ENCODE measurements at places on chromosomes 13 and 19.

DNA sequence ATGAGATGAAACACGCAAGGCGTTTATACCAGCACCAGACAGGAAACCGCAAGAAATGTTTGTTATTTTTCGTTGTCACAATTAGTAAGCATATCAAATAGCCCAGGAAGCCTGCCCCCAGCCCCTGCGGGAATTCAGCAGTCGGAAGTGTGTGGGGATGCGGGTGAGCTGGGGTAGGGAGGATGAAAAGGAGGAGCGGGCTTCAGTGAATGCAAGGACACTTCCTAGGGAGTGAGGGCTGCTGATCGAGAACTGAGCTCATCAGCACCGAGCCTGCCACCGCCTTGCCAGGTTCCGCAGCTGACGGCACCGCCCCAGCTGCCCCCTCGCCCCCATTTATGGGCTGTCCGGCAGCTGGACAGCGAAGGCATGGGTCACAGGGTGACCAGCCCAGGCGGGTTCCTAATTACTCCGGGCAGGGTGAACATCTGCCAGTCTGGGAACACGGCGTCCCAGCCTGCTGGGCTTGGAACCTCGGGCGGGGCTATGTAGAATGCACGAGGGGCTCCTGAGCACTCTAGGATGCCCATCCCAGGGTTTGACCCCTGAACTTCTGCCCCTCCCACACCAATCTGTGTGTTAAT lies 1.6 kb upstream of the BEST2 start:
- DNase-seq, result no peak

- DNase-seq, result no peak
These were observed 2.9 kb downstream of the RBM26 start for GRCh38 chr13:79403113-79403512.

- no peak for DNase-seq
These were observed at the start of gene ZNF99 for GRCh38 chr19:22783651-22784410. TSS of gene ZNF99 (minus strand) at chr19:22784151. CDS start at chr19:22784016, 135 bp downstream.

GRCh38 chr13:43544631-43545030 lies 242.1 kb downstream of the ENOX1 start:
- no peak for DNase-seq

- DNase-seq, result no peak
These were observed 131.3 kb upstream of the POSTN start for GRCh38 chr13:37729876-37730275.

DNA sequence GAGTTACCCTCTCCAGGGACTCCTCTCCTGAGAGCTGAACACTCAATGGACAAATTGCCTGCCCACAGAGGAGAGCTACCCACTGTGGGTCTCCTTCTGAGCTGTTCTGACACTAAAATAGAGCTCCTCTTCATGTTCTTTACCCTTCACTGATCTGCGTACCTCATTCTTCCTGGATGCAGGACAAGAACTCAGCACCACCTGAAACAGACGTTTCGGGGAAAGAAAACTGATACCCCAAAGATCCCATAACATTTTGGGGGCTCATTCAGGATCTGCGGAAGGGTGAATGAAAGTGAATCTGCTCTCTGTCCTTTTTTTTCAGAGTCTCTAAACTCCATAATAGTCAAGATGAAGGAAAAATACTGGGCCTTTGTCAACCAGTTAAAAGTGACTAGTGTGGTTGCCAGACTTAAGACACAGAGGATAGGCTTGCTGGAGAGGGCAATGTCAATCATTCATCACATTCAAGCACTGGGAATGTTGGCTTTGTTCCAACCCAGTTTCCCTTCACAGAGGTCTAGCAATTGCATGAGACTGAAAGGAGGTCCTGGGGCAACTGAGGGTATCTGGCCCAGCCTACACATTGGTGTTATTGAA lies 136.7 kb upstream of the SLITRK6 start:
- no peak for DNase-seq

DNA sequence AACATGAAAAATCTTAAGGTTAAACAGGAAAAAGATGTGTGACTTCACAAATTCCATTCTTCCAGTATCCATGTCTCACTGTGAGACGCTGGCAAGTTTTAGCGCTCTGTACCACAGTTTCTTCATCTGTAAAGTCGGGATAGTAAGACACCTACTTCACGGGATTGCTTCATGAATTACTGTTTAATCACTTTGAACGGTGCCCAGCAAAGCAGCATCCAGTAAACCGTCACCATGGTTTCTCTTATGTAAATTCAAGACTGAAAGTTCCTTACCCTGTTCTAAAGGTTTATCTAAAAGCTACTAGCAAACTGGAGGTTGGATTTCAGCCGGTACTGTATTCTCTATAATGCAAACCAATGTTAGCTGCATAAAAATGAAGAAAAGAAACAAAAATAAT lies 53.5 kb downstream of the KATNAL1 start:
- no peak for DNase-seq

DNA sequence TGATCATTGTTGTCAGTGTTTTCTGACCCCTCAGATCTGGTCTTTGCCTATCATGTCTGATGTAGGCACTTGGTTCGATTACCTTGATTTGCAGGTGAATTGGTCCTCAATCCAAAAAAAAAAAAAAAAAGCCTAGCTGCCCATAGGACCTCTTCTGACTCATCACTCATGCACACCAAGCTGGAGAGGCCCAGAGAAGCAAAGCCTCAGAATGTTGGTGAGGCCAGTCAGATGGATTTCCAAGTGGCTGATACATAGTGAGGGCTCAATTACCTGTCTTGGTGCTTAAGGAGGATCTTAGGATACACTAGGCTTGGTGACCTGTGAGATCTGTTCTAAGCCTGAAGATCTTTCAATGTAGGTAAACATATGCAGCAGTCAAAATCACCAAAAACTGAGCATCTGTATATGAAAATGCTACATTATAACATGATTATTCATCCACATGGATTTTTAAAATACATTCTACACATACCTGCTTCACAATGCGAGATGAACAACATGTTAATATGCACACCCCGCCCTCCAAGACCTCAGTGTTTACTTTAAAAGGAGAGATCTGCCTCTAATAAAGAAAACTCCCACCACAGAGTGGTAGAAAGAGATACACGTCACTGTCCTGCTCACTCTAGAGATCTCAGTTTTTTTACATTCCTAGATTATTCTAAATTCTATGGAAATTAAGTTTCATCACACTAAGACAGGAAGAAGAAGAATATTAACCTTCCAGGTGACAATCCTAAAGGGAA lies 79.9 kb upstream of the RAP2A start:
- no peak for DNase-seq

GRCh38 chr19:18795540-18795939 lies 4.4 kb upstream of the COMP start:
- no peak for DNase-seq

DNA sequence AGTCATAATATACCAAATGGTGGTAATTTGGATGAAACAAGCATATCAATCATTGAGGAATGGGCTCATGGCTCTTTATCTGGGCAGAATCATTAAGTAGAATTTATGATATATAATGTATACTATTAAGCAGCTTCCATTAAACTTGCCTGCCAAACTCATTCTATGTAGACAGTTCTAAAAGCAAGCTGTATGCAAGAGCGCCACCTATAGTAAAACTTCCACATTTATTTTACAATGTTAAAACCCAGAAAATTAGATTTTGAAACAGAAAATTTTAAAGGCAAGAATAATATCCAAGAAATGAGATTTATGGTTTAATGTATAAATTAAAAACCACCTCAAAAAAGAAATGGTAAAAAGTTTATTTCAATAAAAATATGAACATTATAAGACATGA lies 161.5 kb downstream of the MZT1 start:
- no peak for DNase-seq

DNA sequence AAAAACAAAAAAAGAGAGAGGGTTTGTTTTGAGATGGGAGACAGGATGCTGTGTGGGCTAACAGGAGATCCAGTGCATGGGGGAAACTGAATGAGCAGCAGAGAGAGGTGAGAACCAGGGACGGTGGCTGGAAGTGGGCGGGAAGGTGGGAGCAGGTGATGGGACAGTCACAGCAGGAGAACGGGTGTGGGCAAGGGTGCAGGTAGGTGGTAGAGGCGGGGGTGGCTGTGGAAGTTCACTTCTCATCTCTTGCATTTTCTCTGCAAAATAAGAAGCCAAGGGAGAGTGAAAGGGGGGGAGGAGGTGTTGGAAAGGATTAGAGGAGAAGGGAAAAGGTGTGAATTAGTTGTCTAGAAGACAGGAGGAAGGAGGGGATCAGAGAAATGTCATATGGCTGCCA lies 21.9 kb downstream of the FBXO17 start:
- no peak for DNase-seq

DNA sequence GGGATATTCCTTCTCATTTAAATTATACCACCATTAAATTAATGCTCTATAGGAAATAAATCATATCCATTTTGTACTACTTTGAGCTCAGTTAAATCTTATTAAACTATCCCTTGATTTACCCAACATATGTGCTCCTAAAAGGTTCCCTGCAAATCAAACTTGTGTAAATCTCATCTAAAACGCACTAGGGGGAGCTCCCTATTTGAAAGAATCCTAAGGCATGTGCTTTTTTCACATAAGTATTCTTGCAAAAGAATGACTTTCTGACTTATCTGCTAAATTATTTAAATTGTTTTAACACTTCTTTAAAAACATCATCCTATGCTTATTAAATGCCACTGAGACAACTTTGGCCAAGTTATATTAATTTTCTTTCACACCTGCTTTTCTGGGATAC lies 7.9 kb downstream of the INTS6 start:
- DNase-seq, result no peak

DNA sequence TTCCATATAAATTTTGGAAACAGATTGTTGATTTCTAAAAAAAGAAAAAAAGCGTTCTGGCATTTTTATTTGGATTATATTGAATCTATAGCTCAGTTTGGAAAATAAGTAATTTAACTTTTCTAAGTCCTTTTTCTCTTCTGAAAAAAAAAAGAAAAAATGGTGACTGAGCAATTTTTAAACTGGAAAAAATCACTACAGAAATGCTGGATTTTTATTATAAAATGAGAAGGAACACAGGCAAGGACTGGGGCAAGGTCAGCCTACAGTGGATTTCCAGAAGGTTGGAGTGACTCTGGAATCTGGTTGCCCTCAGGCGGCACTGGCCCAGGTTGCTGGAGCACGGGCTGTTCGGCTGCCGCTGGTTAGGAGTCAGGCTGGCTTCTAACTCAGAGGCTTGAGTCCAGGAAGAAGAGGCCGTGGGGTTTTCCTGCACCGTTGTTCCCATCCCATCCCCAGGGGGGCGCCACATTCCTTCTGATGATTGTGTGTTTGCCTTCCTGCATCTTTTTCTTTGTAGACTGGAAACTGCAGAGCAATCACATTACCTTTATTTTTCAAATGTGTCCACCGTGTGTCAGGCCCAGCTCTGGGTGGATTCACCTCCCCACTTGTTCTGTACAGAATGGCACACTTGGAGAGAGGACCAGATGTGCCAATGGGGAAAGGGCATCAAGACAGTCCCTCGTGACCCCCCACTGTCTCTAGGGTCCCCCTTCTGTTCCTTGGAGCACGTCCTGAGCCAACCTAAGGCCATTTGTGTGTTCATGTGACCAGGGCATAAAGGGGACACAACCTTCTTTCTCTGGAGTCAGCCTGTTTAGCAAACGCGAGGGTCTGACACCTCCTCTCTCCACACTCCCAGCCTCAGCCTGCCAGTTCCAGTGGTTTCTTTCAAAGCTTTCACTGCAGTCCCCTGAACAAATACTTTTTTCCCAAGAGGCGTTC lies 44.5 kb upstream of the GTF3A start:
- peak; percentile 18 for DNase-seq

DNA sequence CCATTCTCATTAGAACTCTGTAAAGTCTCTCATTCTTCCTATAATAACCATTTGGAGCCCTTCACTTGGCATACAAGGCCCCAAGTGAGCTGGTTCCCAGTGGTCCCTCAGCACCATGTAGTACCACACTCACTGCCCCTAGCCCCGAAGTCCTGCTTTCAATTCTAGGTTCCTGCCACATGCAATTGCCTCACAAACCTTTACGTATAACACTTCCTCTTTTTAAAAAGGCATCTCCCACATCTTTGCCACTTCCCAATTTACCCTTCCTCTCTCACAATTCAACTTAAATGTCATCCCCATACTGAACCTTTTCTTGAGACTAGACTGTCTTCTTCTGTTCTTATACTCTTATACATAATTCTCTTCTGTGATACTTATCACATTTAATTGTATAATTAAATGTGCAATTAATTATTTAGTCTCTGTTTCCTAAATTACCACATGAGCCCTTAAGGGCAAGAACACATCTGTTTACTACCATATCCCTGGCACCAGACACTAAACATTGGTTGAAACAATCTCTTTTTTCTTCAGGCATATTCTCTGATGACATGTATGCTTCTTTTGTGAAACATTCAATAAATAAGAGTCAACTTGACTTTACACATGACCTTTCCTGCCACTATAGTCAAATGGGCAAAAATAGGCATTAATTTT lies 304.0 kb downstream of the SPRY2 start:
- DNase-seq, result no peak

DNA sequence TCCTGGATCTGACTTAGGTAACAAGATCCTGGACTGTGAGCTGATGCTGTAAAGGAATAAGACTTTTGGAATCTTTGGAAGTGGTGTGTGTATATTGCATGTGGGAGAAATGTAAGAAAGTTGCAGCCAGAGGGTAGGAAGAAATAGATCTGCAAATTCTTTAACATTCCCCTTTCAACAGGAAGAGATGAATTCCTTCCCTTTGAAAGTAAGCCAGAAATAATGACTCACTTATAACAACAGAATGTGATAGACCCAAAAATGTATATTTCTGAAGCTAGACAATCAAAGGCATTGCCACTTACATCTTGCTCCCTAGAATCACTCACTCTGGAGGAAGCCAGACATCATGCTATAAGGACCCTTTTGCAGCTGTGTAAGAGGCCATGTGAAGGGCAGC lies 9.8 kb upstream of the SIAH3 start:
- DNase-seq, result no peak

GRCh38 chr13:20191311-20192157 lies 1.2 kb downstream of the GJB2 start:
- DNase-seq, result no peak
